Esophagus squamous epithelium (tissue), 5 donors: ENCODE measurements at places on chromosomes 4 and X. TPM values are rescaled to one million over a fixed set of nuclear protein-coding genes. Genes with fewer than 3 reads are reported as not detected.

FRG1 gene
- total RNA-seq, result 45.5 TPM

GRCh38 chrX:11481035-11481434 is 184.7 kb downstream of the ARHGAP6 start:
- no peaks in the 10 kb centered on the region for H3K4me1 ChIP-seq
- no peak overlapping the region for H3K4me3 ChIP-seq
- H3K27me3 ChIP-seq, result no peaks in the 10 kb centered on the region
- DNase-seq, result no peak
- H3K27ac ChIP-seq, result no peak overlapping the region

MAGEC2 gene
- total RNA-seq, result not detected

DNA sequence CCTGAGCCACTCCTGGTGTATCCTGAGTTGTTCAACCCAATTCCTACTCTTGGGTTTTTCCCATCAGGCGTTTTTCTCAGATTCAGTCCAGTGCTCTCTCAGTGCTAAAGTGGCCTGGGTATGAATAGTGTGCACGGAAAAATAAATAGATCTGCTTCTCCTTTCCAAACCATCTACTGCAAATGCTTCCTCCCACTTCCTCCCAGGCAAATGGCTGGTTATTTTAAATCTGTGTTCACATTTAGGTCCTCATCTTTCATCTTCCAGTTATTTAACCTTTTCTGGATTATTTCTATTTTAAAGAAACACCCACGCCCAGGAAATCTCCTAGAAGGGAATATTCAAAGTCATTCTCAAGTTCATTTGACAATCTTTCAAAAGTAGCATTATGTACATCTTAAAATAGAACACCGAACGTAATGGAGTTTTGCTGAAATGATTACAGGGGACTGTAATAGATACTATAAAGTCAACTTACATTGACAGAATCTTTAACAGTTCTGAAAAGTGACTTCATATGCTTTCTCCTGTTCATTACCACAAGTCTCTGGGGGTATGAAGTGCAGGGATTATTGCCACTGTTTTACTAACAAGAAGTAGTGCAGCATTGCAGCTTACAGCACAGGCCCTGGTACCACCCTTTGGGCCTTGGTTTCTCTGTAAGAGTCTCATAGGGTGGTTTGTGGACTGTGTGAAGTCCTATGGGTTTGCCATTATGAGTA is 66.3 kb downstream of the MED28 start:
- DNase-seq, result no peak
- no peak overlapping the region for H3K27ac ChIP-seq
- no peaks in the 10 kb centered on the region for H3K4me1 ChIP-seq
- no peak overlapping the region for H3K4me3 ChIP-seq

DNA sequence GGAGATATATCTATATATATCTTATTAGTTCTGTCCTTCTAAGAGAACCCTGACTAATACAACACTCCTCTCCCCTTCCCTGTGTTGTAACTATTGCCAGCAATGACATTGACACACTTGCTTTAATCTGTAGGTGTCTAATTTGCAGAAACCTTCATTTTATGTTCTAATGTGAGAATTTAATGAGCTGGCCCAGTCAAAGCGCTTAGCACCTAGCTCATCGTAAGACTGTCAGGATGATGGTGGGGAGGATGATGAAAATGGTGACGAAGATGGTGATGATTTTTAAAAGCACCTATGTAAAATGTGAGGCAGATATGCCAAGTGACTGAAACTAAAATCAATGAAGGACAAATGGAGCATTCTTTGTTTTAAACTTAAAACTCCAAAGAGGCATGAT is 183.8 kb downstream of the DHX15 start:
- no peaks in the 10 kb centered on the region for H3K27me3 ChIP-seq
- no peaks in the 10 kb centered on the region for H3K4me1 ChIP-seq
- no peaks in the 10 kb centered on the region for H3K36me3 ChIP-seq
- no peak for DNase-seq
- H3K27ac ChIP-seq, result no peak overlapping the region

PNCK gene
- 1.5 TPM for total RNA-seq

DNA sequence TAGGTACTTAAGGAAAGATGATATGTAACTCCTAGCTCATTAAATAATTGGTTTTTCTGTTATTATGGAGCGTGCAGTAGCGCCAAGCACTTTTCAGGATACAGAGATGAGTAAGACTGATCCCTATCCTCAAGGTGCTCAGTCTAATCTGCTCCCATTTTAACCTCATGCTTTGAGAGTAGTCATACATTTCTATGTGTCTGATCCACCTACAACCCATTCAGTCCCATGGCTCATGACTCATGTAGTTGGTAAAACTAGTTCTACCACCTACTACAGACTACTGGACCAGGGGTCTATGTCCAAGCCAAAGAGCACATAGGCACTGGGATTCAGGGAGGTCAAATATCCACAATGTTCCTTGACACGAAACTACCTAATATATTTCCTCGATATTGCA is 60.8 kb downstream of the TMEM154 start:
- H3K27ac ChIP-seq, result no peak overlapping the region
- H3K36me3 ChIP-seq, result no peaks in the 10 kb centered on the region
- H3K27me3 ChIP-seq, result no peaks in the 10 kb centered on the region
- H3K4me1 ChIP-seq, result no peaks in the 10 kb centered on the region
- DNase-seq, result no peak
